ENCODE measurements at places on chromosomes 13 and 19.
A peak's percentile ranks its signal among the peaks of the same experiment; 100 is the strongest.

DNA sequence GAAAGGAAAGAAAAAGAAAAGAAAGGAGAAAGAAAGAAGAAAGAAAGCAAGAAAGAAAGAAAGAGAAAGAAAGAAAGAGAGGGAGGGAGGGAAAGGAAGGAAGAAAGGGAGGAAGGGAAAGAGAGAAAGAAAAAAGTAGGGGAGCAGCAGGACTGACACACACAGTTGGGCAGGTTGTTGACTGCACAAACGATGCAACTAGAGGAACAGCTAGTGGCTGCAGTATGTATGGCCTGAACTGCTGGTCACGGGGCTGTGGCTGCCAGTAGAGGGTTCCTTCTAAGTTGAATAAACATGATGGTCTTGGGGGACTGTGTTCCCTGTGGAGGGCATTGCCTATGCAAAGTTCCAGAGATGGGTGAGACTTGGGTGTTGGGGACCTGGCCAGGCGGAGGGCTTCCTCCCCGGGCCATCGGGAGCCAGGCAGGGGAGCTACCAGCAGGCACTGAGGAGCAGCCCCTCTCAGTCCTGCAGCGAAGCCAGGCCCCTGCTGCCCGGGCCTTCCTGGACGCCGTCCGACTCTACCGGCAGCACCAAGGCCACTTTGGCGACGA, 16.7 kb upstream of the COLGALT1 start:
- DNase-seq: no peak

- DNase-seq: no peak
Measured at GRCh38 chr13:20258208-20258962, 26.3 kb upstream of the GJB6 start.

DNA sequence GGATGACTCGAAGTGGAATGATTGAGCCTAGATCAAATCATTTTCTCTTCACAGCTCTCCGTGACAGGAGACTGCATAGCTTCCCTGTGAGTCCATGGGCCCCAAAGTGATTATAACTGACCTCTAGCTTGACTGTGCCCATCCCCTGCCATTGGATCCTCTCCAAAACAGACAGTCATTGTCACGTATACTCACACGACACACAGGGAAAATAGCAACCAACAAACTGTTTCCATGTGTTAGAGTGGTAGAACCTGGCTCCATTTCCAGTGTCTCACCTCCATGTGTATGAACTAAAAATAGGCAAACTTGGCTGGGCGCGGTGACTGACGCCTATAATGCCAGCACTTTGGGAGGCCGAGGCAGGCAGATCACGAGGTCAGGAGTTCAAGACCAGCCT, 48.8 kb upstream of the NPAS1 start:
- DNase-seq: peak; percentile 90

DNA sequence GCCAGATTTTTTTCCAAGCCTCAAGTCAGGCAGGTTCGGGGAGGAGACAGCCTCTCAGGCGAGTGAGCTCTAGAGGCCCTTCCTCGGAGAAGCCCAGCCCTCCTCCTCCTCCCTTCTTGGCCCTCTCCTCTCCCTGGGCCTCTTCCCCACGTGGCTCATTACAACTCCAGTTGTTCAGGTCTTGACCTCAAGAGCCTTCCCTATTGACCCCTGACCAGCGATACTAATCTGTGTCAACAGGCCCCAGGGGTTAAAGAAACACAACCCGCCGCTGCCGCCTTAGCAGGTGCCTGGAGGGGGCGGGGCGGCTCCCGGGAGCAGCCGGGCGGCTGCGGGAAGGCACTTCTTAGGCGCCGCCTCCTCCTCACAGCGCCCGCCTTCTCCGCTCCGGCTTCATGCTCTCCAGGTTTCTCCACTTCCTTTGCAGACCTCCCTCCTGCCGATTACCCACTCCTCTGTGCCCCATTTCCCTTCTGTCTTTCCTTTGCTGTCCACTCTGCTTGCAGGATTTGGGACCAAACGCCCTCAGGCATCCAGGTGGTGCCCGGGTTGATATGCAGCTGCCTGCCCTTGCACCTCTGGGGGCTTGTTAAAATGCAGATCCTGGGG, 51.0 kb downstream of the LYL1 start:
- no peak for DNase-seq

- no peak for DNase-seq
Measured at GRCh38 chr13:72462726-72463125, 264.7 kb downstream of the MZT1 start.

Measured in AG20443 (cell line).